ENCODE measurements at places on chromosomes 5 and 9.

DNA sequence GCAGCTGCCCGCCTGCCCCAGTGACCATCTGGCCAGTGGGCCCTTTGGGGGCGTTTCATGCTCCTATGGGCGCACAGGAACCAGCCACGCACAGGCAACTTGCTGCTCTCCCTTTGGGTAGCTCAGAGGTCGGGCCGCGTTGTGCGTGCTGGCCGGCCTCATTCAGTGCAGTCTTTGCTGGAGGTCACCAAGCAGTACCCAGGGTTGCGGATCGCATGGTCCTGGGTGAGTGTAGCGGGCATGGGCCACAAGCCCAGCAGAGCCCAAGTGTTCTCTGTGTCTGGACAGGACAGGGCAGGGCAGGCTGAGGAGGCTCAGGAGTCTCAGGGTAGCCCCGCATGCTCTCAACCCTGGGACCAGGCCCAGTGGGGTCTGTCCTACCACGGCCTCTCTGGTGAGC, 9.9 kb upstream of the MRNIP start:
- DNase-seq, result no peak

DNA sequence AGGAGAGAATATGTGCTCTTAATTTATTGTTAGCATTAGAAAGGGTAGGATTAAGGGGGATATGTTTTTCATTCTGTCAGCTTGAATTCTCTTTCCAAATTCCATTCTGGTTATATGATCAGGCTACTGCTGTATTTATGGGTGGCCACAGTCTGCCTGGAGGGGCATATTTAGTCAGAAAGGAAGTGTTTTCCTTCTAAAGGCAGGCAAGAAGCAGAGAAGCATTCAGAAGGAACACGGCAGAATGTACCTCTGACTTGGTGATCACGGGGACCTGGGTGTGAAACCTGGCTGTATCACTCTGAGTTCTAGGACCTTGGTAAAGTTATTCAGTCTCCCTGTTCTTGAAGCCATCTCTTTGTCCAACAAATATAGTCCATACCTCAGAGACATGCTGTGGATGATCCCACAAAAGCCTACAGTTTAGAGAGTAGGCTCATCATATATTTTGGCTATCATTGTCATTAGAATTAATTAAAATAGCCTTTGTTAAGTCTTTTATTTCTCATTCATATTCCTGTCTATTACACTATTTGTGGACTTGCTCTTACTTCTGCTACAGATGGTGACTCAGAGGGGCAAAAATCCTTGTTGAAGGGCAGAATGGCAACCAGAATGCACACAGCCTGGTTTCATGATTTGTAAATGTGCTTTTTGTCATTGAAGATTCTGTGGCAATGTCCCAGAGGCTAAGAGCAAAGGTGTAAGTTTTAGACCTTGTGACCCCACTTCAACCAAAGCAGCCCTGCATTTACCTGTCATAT, 2.7 kb downstream of the TNC start:
- no peak for DNase-seq

GRCh38 chr9:119736491-119737454, 367.5 kb upstream of the BRINP1 start:
- DNase-seq, result no peak

DNA sequence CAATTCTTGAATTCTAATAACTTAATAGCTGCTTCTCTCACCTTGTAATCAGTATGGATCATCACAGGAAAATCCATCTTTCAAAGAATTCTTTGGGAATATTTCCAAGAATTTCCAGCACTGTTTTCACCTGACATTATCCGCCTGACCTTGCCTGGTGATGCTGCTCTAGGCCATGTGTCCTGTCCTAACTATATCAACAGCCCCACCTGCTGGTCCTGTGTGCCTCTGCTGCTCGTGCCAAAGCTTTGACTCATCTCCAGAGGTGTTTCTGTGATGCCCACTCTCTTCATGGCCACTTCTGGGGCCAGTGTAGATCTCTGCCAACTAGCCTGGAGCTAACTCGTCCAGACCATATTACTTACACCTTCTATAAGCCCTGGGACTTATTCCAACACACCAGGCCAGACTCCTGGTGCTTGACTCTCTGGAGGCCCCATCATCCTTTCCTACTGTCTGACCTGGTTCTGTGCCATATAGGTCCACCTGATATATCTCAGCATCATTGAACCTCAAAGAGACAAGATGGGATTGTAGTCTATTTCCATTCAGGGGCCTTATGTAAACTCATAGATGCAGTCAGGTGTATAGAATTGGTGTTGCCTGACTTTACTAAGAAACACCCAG, 67.5 kb upstream of the CKMT2 start:
- peak; percentile 53 for DNase-seq

DNA sequence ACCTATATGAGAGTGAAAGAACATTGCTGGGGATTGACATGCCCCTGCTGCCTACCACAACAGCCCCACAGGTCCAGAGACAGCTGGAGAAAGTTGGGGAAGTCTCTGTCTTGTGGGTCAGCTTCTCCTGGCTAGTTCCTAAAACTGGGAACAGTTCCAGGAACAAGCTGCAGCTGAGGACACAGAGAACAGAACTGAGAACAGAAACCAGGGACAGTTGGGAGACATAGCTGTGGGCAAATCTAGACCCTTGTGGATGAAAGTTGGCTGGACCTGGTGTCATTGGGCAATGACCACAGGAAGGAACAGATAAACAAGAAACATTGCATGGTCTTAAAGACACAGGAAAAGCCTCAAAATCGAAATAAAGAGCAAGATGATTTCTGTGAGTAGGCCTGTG, 58.3 kb upstream of the MOCS2 start:
- DNase-seq, result no peak

GRCh38 chr9:89442981-89443814, 54.7 kb downstream of the SEMA4D start:
- DNase-seq, result no peak

All from activated CD4-positive, alpha-beta T cell treated with anti-CD3 and anti-CD28 coated beads, Interleukin-2, amount 50 U/mL, for 24 hours (primary cell).